ENCODE measurements at places on chromosomes 7 and 10. TPM values are rescaled to one million over a fixed set of nuclear protein-coding genes. Genes with fewer than 3 reads are reported as not detected.

Gene GARIN1A
- 1.6 TPM for total RNA-seq

Gene DUS4L
- 7.2 TPM for total RNA-seq

Gene ARHGEF35
- total RNA-seq: 3.0 TPM

Gene CTAGE8
- not detected for total RNA-seq

Gene PIK3CG
- total RNA-seq: 0.26 TPM

Gene KAZALD1
- total RNA-seq: 78.5 TPM

Gene SHTN1
- total RNA-seq: 1.2 TPM

Gene STEAP4
- 6.5 TPM for total RNA-seq

Gene IFIT1B
- 0.06 TPM for total RNA-seq

Gene TM9SF3
- 115 TPM for total RNA-seq

Gene TRIM50
- not detected for total RNA-seq

Gene CALHM3
- total RNA-seq: not detected

Gene SH2D4B
- total RNA-seq: not detected

Gene TMEM229A
- 0.13 TPM for total RNA-seq

Gene TMED4
- total RNA-seq: 123 TPM

Gene SYT15
- total RNA-seq: 0.06 TPM

Gene GRID1
- total RNA-seq: not detected

Gene BUD23
- 73.7 TPM for total RNA-seq

Gene UBTD1
- 22.5 TPM for total RNA-seq

Gene IGFBP1
- total RNA-seq: 0.37 TPM

Gene TSPAN12
- 2.2 TPM for total RNA-seq

Gene SPDYE9
- total RNA-seq: not detected

Gene CTNNA3
- 0.13 TPM for total RNA-seq

Gene OR6V1
- total RNA-seq: not detected

Gene HSPA12A
- 5.9 TPM for total RNA-seq

Gene SERPINE1
- total RNA-seq: 413 TPM

Gene RPEL1
- not detected for total RNA-seq

Gene DNAJC12
- total RNA-seq: 2.5 TPM

Gene CALHM1
- not detected for total RNA-seq

Gene MNX1
- not detected for total RNA-seq

Gene KCNMA1
- 95.4 TPM for total RNA-seq

Gene CARD11
- 0.13 TPM for total RNA-seq

Gene DYNC1I1
- total RNA-seq: 3.5 TPM

Gene CXCL12
- total RNA-seq: 1,285 TPM

Gene C10orf62
- 0.13 TPM for total RNA-seq

Gene VIPR2
- 0.06 TPM for total RNA-seq

Gene RFC2
- total RNA-seq: 18.9 TPM

Measured in aortic smooth muscle cell (primary cell).